ENCODE measurements at places on chromosomes 4 and X.

- DNase-seq: no peak
Observed at GRCh38 chr4:45865781-45866180, 258.1 kb downstream of the GABRG1 start.

- DNase-seq: no peak
Observed at GRCh38 chrX:23616361-23616760, 50.9 kb upstream of the PRDX4 start.

DNA sequence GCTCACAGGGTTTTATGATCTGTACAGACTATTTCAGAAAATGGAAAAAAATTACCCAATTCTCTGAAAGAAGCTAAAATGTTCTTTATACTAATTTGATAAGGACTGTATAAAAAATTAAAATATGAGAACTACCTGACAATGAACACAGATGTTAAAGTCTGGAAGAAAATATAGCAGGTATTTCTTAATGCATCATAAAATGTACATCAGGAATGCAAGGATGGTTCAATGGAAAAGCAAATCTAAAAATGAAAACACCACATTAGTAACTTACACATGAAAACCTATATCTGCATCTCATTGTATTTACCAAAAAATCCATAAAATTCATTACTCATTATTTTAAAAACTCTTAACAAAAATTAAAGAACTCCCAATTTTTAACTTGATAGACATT lies 39.4 kb downstream of the ARHGAP6 start:
- no peak for DNase-seq

GRCh38 chrX:126799059-126799458 lies 20.5 kb upstream of the PRR32 start:
- no peak for DNase-seq

- DNase-seq: no peak
Observed at GRCh38 chr4:4541661-4542570, at the start of gene STX18. Gene STX18 (minus strand): TSS chr4:4542048. CDS start chr4:4541964, 84 bp downstream.

DNA sequence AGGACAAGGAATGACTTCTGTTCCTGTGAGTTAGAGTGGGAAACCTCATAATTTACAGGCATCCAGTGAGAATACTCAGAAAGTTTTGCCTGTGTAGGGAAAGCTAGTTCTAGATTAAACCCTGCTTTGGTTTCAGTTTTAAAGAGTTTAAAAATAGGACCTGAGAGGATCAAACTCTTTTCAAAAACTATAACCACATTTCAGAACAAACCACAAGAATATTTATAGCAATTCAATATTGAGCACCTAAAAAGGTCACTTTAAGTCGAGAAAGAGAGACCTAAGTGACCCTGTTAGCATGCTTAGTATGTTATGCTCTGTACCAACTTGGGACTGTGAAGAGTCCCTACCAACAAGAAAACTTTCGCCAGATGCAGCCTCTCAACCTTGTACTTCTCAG lies 17.4 kb upstream of the PWWP3B start:
- DNase-seq: no peak

GRCh38 chr4:25171201-25171865 lies 11.1 kb upstream of the SEPSECS start:
- DNase-seq: no peak

DNA sequence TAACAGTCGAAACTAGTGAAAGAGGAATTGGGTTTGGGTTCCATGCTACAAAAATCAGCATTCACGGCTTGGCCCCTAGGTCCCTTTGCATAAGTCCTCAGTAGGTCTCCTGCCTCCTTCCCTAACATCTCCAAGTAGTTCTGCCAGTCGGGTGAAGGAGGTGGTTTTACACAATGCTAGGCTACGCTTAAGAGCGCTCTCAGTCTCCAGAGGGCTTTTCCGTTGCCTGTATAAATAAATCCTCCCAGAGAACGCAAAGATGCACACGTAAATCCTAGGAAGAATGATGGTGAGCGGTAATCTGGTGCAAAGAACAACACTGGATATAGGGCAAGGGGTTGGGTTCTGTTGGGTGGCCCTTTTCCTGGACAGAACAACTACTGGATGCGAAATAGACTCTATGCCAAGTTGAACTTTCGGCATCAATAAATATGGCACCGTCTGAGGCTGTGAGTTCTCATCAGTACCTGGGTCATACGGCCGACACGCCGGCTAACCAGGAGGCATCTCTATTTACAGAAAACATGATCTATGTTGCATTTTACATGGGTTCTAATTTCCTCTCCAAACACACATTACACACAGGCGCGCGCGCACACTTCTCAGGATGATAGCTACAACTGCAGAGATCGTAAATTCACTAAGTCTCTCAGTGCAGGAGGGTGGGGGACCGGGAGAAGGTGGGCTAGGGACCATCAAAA lies 1.3 kb downstream of the CAMK2D start:
- no peak for DNase-seq

GRCh38 chr4:21819086-21819485 lies 129.5 kb downstream of the KCNIP4 start:
- DNase-seq: peak; percentile 85

- DNase-seq: no peak
Observed at GRCh38 chr4:173094739-173095421, 73.7 kb upstream of the GALNT7 start.

DNA sequence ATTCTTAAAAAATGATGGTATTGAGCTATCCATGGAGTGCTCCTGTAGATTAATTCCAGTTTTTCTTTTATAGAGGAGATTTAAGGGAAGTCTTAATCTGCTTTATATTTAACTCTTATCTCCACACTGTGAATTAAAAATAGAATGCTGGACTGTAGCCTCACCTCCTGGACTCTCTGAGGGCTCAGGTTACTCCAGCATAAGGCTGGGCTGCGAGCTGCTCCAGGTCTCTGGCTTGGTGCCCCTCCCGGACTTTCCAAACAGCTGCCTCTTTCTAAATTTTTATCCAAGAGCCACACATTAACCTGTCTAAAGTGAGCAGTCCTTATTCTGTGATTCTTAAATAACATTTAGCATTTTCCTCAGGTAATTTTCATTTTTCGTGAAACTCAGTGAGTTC lies 218.7 kb upstream of the JADE1 start:
- DNase-seq: no peak

- no peak for DNase-seq
Observed at GRCh38 chrX:154731881-154732280, 19.0 kb downstream of the GAB3 start.

GRCh38 chr4:120557372-120557771 lies 365.2 kb downstream of the PRDM5 start:
- no peak for DNase-seq

GRCh38 chrX:63784346-63784901 lies 590 bp downstream of the ARHGEF9 start:
- DNase-seq: no peak

GRCh38 chrX:140822184-140822583 lies 112.6 kb downstream of the LINC00632 start:
- no peak for DNase-seq

All from cerebellar nuclear complex (tissue), 1 donor.